Activated naive CD8-positive, alpha-beta T cell treated with anti-CD3 and anti-CD28 coated beads, Interleukin-2, amount 50 U/mL, for 16 hours (primary cell): ENCODE measurements at places on chromosomes 2 and 18.

- DNase-seq = no peak
These were observed 891 bp upstream of the NR4A2 start for GRCh38 chr2:156333274-156333950.

- DNase-seq = no peak
These were observed 809.5 kb upstream of the PIK3C3 start for GRCh38 chr18:41145516-41145915.

- no peak for DNase-seq
These were observed 27.5 kb downstream of the SP100 start for GRCh38 chr2:230443541-230443940.

DNA sequence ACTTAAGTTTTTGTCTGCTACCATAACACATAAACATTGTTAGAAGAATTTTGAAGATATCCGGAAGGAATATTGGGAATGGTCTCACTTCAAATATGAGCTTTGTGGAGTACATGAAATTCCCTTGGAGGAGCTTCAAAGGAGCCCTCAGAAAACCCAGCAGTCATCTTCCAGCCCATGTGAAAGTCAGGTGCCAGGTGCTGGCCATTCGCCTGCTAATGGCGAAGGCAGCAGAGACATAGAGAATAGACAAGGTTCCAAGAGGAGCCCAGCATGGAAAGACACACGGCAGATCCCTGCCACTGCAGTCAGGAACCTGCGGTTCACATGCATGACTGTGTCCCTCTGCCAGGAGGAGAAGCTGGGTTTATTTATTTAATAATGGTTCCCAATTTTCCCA is 40.0 kb upstream of the EPG5 start:
- DNase-seq = no peak

DNA sequence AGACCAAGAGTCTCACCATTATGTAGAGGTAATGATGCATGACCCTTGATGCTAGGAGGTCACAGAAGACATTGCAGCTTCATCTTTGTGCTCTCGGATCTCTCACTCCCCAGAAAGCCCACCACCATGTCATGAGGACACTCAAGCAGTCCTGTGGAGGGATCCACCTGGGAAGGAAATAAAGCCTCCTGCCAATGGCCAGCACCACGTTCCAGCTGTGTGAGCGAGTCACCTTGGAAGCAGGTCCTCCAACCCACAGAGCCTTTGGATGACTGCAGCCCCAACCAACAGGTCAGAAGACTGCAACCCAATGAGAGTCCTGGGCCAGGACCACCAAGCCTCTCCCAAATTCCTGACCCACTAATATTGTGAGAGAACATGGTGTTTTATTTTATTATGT is 38.4 kb downstream of the CYP26B1 start:
- no peak for DNase-seq

DNA sequence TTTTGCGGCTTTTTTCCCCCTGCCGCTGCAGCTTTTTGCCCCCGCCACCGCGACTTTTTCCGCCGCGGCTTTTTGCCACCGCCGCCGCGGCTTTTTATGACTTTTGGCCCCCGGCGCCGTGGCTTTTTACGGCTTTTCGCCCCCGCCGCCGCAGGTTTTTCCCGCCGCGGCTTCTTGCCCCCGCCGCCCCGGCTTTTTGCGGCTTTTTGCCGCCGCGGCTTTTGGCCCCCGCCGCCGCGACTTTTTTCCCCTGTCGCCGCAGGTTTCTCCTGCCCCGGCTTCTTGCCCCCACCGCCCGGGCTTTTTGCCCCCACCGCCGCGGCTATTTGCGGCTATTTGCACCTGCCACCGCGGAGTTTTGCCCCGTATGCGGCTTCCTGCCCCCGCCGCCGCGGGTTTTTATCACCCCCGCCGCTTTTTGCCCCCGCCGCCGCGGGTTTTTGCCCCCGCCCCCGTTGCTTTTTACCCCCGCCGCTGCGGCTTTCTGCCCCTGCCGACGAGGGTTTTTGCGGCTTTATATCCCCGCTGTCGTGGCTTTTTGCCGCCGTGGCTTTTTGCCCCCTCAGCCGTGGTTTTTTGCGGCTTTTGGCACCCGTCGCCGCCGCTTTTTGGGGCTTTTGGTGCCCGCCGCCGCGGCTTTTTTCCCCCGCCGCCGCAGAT is 2750.9 kb downstream of the RPIA start:
- DNase-seq = no peak

GRCh38 chr2:53252115-53252514 is 515.5 kb upstream of the CHAC2 start:
- no peak for DNase-seq

DNA sequence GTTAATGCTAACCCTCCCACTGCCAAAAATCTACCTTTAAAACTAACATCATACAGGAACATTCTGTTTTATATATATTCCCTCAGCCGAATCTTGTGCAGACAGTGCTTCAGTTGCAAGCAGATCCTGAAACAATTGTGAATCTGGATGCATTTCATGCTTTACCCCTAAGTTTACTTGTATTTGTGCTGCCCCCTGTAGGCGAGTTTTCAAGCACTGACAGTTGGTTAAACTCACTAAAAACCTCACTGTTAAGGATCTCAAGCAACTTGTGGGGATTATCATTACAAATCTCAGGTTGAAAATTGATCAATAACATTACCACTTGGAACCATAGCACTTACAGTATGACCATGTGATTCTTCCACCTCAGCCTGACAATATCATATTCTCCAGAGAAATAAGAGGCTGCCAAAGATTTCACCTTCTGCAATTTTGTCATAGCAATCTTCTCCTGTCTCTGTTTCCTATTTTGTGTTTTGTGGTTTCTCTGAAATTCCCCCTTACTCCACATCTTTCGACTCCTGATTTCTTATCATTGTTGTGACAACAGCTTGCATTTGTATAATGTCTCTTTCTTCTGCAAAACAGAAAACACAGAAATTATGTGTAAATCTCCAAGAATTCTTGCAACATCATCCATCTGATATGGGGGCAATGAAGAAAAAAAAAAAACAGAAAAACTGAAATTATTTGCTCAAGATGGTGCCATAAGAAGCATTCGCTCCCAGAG is 354.6 kb upstream of the SETBP1 start:
- DNase-seq = no peak

DNA sequence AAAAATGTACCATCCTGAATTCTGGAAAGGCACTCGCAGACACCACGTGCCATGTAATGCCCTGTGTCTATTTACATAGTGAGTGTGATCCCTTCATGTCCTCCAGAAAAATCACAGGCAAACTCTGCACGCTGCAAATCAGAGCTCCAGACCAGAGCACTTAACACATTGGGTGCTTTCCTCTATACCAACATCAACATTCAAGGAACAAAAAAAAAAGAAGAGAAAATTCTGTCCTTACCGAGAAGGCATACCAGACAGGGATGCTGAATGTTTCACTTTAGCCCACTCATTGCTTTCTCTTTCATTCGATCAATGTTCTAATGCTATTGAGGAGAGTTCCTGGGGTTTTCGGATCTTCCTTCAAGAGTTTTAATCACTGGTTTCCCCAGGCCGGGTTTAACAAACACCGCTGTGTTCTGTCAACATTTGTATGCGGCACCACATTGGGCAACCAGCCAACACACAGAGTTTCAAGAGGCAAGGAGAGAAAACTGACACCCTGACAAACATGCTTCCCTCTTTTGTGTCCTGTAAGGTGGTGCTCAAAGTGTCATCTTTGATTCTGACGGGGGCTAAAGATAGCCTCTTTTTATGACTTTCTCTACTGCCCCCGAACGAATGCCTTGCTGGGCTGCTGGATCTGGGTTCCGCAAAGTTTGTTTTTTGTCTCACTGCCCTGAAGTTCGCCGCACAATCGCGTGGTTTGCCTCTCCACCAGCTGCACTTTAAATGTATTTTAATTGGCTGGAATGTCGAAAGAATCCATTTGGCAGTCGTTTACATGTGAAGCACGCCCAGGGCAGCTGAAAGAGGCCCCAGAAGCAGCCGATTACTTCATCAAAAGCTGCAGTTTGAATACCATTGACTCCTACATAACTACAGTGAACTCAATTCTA is 106.4 kb upstream of the NCKAP5 start:
- DNase-seq = no peak

DNA sequence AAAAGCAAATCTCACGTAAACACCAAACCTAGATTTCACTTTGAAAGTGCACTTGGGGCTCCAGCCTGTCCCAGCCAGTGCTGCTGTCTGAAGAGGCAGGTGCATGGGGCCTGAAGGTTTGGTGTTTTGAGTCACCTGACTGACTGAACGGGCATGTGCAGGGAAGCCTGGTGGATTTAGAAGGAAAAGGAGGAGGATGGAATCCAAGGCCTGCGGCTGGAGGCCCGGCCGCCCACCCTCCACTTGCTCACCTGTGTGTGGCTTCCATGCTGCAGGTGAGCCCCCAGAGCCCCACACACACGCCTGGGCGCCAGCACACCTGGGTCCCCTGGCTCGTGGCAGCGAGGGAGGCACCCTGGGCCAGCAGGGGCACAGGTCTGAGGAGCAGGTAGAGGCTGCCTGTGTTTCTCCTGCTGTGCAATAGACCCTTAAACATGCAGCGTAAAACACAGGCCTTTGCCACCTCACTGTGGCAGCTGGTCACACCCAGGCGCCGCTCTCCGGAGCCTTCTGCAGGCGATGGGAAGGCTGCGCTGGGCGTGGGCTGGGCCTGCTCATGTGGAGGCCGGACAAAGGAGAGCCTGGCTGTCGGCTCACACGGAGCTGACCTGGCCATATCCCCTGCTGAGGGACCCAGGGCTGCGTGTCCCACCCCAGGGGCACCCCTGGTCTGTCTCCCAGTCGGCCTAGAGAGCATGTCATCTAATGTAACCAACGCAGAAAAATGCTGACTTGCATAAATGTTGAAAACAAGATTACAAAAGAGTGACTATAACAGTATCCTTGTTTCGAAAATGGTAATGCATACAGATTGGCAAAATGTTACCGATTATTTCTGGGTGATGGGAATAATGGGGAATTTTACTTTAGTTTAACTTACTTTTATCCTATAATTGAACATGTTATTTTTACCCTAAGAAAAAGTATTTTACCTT is 71.3 kb downstream of the TMEM18 start:
- DNase-seq = no peak

DNA sequence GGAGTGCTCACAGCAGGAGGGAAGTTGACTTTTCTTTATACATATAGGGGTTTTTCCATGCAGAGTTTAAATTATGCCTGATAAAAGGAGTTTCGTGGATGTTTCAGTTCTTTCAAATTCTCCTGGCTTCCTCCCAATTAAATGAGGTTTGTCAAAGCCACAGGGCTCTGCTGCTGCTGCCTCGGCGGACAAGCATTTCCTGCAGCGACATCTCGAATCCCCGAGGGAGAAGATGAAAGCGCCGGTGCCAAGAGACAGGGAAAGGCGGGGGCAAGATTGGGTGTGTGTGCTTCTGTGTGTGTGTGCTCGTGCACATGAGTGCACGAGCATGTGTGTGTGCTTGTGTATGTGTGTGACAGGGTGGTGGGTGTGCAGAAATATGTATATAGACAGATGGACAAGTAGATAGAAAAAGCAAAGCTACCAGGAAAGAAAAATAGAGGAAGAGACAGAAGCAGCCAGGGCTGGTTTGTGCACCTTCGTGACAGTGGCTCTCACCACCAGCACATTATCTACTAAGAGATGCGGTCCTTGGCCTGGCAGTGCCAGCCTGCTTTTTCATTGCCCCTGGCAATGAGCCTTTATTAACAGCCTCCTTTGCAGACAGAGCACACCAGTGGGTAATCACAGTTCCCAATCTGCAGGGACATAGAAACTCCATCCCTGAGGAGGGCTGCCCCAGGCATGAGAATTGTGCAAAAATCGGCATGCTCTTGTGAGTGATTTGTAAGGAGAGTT is 76.2 kb downstream of the CDK15 start:
- DNase-seq = no peak

- no peak for DNase-seq
These were observed 151.3 kb upstream of the SERPINE2 start for GRCh38 chr2:224190234-224190935.

- no peak for DNase-seq
These were observed 18.6 kb upstream of the CTLA4 start for GRCh38 chr2:203849010-203849409.

GRCh38 chr2:9260464-9260918 is 53.9 kb downstream of the ASAP2 start:
- no peak for DNase-seq

DNA sequence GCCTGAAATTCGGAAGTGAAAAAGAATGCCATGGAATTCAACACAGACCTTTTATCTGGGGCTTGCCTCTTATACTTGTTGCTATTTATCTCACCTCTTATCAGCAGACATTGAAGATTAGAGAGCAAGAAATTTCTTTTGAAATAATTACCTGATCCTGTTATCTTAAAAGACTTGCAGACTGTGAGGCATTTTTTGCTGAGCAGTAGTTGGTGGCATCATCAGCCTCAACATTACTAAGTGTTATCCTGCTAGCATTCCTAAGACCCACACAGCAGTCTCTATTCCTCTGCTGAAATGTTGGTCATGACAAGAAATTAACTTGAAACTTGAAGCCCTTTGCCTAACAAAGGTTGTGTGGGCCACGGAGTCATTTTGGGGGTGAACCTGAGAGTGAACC is 186.5 kb downstream of the TRIB2 start:
- no peak for DNase-seq

- DNase-seq = no peak
These were observed 219.6 kb downstream of the MBD2 start for GRCh38 chr18:54004828-54005227.

DNA sequence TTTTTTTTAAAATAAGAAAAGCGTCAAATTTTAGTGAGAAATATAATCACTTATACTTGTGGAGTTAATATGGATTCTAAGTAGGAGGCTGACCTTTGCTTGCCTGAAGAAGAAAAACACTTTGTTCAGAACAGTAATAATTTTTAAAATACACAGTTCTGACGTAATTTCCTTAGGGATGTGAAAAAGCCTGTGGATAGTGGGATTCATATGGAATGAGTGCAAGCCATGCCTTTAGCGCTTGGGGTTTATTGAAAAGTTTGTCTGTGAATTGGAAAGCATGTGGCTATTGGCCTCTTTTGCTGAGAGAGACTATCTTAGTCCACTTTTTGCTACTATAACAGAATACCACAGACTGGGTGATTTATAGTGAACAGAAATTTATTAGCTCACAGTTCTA is 151.3 kb downstream of the CCDC85A start:
- DNase-seq = no peak

GRCh38 chr2:80073134-80073561 is 231.4 kb downstream of the LRRTM1 start:
- no peak for DNase-seq

DNA sequence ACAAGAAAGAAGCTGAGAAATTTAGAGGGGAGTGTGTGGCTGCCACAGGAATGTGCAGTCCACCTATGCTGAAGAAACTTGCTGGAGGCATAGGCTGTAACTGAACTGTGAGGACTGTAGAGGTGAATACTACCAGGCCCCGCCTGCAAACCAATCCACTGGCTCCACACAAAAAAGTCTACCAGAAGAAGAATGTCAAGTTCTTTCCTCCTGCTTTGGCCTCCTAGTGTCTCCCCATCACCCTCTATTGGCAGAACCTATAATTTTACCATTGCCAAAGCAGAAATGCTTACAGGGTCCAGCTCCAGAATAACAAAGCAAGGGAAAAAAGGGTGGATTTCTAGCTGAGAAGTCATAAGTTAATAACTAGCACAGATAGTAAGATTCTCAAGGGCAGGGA is 5.9 kb upstream of the ATP5MC3 start:
- no peak for DNase-seq
